ENCODE measurements at places on chromosomes 12 and 14.

DNA sequence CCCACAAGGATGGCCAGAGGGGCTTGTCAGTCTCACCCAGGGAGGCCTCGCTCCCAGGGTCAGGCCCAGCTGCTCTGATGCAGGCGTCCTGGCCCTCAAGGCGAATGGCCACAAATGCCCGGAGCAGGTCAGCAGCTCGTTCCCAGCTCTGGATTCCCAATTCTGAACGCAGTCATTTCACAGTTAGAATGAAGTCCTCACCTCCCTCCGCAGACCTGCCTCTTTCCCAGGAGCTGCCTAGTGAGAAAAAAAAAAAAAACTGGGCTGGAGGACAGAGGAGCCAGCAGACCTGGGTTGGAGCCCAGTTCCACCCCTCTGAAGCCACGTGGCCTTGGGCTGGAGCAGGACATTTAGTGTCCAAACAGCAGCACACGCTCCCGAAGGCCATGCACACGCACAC, 62.2 kb upstream of the DIO3 start:
- no peak for DNase-seq

GRCh38 chr14:104681689-104682074, 7.7 kb upstream of the INF2 start:
- peak; percentile 87 for DNase-seq

GRCh38 chr12:113230315-113231234, 9.3 kb downstream of the TPCN1 start:
- no peak for DNase-seq

GRCh38 chr12:52789637-52790426, 6.1 kb downstream of the KRT3 start:
- DNase-seq = no peak

- DNase-seq = no peak
Observed at GRCh38 chr12:112169966-112170365, 44.6 kb downstream of the TRAFD1 start.

- peak; percentile 65 for DNase-seq
Observed at GRCh38 chr12:38905480-38906351, at the start of gene CPNE8. Gene CPNE8, minus strand, starts transcription at chr12:38905591. Its CDS starts 57 bp downstream, at chr12:38905534.

- no peak for DNase-seq
Observed at GRCh38 chr12:91940322-91940721, 205.3 kb downstream of the BTG1 start.

DNA sequence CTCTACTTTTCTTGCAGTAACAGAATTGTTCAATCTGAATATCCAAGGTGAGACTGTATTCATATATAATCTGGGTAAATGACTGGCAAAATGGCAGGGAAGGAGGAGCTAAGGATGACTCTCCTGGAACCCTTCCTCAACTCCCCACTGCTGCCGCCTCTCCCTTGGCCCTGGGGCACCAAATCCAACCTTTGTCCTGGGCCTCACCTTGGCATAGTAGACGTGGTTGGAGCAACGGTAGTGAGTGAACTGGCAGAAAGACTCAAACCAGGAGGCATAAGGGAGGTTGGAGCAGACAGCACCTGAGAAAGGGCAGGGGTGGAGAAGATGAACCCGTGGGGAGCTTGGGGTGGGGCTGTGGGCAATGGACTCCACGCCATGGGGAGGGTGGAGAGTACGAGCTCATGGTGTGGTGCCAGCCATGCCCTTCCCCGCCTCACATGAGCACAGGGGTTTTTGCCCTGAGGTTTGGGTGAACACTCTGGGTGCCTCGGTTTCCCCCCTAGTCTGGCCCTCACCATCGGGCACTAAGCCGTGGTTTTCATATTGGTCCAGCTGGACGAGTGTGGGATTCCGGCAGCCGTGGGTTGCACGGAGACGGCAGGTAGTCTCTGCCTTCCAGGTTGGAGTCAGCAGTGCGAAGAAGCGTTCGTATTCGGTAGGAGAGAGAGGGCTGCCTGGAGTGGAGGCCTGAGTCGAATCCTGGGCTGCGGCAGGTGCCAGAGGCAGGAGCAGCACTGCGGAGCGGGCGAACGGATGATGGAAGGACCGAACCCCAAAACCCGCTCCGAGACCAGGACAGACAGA, 753 bp downstream of the ACRBP start:
- no peak for DNase-seq

GRCh38 chr14:100402631-100403030, 79.5 kb downstream of the SLC25A47 start:
- DNase-seq = peak; percentile 18

Data from kidney glomerular epithelial cell (primary cell).